Astrocyte (in vitro differentiated cells and primary cell): ENCODE measurements at places on chromosomes 12 and 14.

- no peak for DNase-seq
Measured at GRCh38 chr12:51836041-51836826, 12.3 kb downstream of the FIGNL2 start.

DNA sequence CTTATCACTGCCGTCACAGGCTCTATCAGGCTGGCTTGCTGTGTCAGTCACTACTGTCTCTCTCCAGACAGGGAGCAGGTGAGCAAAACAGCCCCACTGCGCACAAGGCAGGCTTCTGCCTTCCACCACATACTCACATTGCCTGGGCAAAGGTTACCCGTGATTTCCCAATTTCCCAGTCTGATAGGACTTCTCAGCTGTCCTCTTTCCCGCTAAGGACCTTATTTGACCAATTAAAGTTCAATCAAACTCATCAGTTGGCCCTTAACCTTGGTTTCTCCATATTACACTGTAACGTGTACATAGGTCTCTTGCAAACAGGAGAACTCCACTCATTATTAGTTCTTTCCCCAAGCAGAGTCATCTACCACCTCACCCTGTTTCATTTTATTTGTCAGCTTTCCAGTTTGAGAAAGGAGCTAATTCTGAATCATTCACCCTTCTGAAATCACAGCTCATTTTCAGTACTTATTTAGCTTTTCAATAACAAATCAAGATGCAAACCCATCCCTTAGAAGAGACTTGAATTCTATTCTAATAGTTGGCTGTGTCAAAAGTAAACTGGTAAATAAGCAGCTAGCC, 170.8 kb downstream of the ESR2 start:
- DNase-seq: no peak

DNA sequence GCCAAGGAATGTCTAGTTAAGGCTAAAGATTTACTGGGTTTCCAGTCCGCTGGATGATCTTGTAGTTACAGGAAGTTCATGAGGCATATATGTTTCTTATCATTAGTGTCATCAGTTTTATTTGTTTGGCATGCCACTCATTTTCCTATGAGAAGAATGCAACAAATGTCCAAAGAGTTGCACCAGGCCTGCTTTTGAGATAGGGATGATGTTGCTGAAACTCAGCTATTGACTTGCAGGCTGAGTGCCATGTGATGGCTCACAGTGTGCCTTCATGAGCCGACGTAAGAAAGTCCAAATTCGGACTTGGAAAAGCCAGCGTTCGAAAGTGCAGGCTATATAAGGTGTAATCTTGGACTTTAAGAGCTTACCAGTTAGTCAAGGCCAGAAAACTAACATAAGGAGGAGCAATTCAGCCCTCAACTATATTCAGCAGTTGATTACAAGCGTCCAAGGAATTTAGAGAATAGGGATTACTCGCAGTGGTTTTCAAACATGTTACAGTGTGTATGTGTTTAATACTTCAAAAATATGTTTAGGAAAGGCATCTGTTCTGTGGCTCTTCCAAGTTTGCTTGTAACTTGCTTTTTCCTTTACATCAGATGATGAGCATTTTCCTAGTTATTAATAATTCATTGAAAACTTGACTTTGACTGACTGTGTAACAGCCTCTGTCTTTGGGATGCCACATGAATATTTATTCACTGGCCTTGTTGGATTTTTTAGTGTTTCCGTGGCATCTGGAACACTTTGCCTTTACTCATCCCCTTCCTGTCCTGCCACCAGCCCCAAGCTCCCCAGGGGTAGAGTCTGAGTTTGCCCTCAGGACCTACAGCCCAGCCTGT, 101.3 kb downstream of the LGMN start:
- peak; percentile 91 for DNase-seq

- DNase-seq: peak; percentile 73
Measured at GRCh38 chr14:64191756-64192155, 102.4 kb downstream of the ESR2 start.

DNA sequence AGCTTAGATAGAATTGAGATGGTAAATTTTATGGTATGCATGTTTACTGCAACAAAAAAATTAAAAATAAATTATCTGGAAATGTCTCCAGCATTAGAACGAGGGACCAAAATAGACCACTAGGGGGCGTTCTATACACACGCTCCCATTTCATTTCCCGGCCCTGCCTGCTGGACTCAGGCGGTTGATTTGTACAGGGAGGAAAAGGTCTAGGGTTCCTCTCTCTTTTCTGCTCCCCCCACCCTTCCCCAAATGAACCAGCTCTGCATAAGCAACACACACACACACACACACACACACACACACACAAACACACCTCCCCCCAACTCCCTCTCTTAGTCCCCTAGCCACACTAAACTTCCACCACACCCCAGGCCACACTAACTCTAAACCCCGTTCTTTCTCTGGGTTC, 7.8 kb upstream of the DTX1 start:
- DNase-seq: peak; percentile 8

- no peak for DNase-seq
Measured at GRCh38 chr12:92158796-92159439, 13.3 kb upstream of the BTG1 start.

GRCh38 chr14:60686865-60687264, 37.3 kb downstream of the SIX4 start:
- no peak for DNase-seq

- DNase-seq: peak; percentile 94
Measured at GRCh38 chr12:27868139-27868538, 88.1 kb upstream of the MANSC4 start.

GRCh38 chr12:50333441-50333840, 50.1 kb upstream of the LIMA1 start:
- peak; percentile 53 for DNase-seq

- DNase-seq: no peak
Measured at GRCh38 chr14:66234411-66234810, 251.8 kb upstream of the CCDC196 start.

- DNase-seq: no peak
Measured at GRCh38 chr12:4387607-4388006, 8.1 kb upstream of the FGF23 start.

DNA sequence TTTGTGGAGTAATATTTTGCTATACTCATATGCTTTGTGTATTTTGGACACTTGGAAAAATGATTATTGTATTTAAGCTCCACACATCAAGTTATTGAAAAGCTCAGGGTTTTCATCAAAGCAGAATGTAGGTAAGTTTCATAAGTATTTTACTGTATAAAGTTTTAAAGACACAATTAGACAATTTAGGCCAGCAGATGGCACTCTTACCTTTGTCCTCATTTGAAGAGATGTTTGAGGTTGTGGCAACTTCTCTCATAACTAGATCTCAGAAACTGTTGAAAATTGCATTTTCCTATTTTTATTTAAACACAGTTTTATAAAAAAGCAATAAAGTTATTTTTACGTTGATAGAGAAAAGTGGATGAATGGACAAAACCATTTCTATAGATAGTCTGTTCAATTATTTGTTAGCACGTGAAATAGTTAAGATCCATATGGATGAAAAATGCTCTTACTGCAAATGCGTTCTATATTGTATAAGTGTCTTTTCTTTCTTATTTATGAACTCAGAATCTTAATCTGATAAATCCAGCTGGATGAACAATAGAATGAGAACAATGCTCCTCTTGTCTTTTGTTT, 300.0 kb downstream of the AEBP2 start:
- DNase-seq: peak; percentile 52

DNA sequence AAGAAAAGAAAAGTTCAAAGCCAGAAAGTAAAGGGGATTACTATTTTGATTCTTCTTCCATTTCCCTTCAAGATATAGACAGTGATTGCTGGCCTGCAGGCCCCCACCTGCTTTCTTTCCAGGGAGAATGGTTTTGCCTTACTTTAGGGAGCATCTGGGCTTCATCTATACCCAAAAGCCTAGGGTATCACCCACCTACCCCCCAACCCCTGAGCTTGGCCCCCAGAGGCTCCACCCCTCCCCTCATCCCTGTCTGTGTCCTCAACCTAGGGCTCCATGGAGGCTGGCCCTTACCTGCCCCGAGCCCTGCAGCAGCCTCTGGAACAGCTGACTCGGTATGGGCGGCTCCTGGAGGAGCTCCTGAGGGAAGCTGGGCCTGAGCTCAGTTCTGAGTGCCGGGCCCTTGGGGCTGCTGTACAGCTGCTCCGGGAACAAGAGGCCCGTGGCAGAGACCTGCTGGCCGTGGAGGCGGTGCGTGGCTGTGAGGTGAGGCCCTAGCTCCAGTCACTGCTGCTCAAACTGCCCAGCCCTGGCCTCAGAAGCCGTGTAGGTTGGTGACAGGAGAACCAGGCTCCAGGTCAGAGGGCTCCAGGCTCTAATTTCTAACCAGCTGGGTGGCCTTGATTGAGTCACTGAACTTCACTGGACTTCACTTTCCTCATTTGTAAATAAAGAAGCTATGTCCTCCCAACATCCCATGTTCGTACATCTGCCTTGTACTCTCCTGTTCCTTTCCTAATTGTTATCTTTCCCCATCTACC, 13.6 kb downstream of the ARHGEF40 start:
- DNase-seq: no peak

DNA sequence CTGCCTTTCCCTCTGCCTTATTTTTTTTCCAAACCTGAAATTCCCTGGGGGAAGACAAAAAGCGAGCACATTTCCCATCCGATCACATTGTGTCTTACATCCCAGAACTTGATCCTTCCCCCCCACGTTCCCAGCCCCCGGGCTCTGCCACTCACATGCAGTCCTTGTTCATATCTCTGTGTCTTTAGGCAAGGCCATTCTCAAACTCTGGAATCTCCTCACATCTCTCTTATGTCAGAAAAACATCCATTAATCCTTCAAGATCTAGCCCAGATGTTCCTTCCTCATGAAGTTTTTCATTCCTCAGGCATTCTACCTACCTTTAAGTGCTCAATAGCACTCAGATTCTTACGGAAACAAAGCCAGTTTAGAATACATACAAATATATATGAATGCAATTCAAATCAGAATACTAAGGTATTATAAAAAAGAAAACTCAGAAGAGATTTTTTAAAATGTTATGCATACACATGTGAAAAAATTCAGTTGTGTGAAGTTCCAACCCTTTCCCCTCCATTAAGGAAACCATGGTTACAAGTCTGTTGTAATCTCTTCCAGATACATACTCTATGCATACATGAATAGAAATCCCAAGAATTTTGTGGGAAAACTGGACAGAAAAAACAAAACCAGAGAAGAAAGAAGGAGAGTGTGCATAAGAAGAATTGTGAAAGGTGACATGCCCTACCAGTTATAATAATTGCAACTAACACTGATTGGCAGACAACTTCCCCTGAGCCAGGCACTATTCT, 120.3 kb downstream of the SLC38A1 start:
- DNase-seq: no peak

GRCh38 chr12:22100958-22101748, 55.1 kb downstream of the CMAS start:
- peak; percentile 47 for DNase-seq

DNA sequence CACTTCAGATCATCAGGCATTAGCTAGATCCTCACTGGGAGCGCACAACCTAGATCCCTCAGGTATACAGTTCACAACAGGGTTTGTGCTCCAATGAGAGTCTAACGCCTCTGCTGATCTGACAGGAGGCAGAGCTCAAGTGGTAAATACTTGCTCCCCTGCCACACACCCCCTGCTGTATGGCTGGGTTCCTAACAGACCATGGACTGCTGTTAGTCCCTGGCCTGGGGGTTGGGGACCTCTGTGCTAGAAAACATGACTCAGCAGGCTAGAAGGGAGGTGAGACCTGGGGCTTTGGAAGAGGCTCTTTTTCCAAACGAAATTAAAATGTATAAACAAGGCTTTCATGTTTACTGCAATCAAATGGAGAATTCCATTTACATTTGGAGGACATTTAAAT, 691.1 kb downstream of the FLRT2 start:
- no peak for DNase-seq

- no peak for DNase-seq
Measured at GRCh38 chr12:115191342-115191741, 507.4 kb upstream of the TBX3 start.

GRCh38 chr12:58602179-58602578, 318.1 kb downstream of the LRIG3 start:
- peak; percentile 26 for DNase-seq

DNA sequence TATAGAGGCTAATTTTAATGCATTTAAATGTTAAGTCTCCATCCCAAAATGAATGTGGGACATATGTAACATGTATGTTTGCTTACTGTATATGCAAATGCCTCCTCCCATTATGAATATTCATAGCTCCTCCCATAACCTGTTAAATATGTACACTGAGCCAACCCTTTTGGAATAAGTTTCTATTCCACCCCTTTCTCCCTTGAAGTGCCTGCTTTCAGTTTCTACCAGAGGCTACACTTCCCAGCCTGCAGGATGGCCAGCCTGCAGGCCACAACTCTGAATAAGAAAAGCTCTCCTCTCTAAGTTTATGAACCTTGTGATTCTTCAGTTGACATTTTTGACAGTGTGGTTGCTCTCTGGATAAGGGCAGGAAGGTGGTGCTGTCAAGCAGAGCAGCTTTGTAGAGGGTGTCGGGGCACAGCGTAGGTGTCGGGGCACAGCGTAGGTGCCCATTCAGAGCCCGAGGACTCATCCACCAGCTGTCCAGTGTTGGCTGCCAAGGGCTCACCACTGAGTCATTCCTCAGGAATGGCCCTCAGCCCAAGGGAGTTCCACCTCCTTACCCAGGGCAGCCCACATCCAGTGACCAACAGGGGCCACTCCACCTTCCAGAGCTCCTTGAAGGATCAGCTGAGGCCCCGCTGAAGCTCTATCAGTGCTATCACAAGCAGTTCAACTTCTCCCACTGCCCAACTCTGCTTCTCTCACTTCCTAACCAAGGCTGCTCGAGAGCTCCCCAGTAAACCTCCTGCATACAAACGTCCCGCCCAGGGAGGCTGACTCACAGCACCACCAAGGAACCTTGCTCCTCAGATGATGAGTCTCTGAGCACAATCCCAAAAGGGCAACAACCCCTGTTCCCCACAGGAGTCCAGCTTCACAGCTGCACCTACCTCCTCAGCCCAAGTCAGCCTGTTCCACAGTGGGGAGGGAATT, 31.4 kb downstream of the VWF start:
- peak; percentile 89 for DNase-seq

GRCh38 chr14:43625294-43625693, 881.8 kb downstream of the FSCB start:
- DNase-seq: no peak

GRCh38 chr14:33393231-33393894, 454.7 kb downstream of the NPAS3 start:
- DNase-seq: no peak

DNA sequence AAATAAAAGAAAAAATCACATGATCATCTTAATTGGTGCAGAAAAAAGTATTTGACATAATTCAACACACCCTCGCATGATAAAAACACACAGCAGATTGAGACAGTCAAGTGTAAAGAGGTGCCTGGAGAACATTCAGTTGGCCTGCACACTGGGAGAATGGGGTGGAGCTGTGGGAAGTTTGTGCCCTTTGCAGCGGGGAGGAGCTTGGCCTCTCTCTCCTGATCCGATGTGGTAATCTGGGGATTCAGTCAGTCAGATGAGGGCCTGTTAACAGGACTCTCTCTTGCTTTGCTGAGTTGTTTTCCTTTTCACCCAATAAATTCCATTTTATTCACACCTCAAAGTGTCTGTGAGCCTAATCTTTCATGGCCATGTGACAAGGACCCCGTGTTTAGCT, 5.9 kb downstream of the SERPINA6 start:
- no peak for DNase-seq

- no peak for DNase-seq
Measured at GRCh38 chr12:51948066-51948465, 3.4 kb upstream of the ACVR1B start.

- no peak for DNase-seq
Measured at GRCh38 chr12:131084341-131085011, 130.8 kb downstream of the ADGRD1 start.
